Glutamatergic neuron (in vitro differentiated cells): ENCODE measurements at places on chromosomes 4 and X.

GRCh38 chr4:32135642-32136041 lies 1415.5 kb downstream of the PCDH7 start:
- no peak for DNase-seq

DNA sequence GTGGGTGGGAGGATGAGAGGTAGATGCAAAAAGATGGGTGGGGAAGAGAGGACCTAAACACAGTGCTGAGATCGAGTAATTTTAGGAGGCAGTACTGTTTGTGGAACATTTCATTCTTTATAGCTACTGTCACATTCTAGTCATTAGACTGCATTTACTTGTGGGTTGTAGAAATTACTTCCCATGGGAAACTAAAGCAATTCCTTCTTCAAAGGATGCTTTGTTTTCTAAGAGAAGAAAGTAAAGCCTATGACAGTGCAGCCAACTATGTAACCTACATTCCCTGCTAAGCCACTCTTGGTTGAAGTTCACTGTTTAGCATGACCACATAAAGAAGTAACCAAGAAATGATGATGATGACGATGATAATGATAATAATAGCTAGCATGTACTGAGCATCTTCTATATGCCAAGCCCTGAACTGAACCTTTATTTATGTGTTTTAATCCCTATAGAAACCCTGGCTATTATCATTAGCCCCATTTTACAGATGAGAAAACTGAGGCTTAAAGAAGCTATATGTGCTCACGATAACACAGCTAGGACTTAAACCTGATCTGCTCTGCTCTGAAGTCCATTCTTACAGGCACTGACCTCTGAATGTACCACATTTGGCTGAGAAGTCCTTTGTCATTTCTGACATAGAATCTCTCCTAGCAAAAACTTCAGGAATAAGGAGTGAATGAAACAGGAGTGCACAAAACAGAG lies 114.5 kb upstream of the KIT start:
- no peak for DNase-seq

DNA sequence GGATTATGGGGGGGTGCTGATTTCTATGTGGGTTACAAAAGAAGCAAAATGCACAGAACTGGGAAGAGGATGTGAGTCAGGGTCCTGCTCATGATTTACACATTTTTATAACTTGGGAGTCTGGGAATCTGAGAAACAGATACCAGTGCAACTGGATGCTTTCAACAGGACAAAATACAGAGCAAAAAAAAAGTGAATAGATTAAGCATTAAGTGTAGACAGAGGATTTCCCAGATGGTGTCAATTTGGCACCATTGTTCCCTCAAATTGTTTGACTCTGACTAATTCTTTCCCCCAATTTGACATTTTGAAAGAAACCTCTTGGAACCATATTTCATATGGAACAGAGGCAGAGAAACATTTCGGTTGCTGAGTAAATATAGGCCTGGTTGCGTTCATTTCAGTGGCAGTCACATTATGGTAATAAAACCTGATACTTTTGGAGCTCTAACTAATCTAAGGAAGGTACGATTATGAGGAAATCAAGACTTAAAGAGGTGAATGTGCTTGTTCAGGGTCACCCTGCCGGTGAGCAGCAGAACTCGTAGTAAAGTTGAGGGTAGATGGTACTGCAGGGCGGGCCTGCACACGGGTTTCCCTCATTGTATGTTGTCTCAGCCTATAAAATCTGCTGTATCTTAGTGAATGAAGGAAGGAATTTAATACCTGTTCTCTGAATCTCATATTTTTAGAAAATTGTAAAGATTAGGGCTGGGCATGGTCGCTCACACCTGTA lies 18.7 kb upstream of the CDKL5 start:
- no peak for DNase-seq

- no peak for DNase-seq
These were observed 44.2 kb downstream of the JAKMIP1 start for GRCh38 chr4:6155996-6156750.

DNA sequence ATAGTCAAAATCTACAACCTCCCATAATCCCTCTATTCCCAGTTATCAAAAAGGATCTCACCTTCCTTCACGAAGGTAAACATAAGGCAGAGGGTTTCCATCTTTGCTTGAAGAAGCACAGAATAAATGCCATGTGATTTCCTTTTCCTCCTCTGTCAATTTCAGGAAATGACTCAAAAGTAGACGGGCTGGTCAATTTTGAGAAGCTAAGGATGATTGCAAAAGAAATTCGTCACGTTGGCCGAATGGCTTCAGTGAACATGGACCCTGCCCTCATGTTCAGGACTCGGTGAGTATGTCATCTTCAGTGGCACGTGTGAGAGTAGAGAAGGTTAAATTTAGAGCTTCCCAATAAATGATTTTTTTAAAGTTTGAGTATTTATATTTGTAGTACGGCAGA lies 240.2 kb downstream of the RAPGEF2 start:
- DNase-seq: no peak

- DNase-seq: no peak
These were observed 53.3 kb downstream of the TEX13A start for GRCh38 chrX:105167233-105167632.

- no peak for DNase-seq
These were observed 334.5 kb downstream of the GPAT3 start for GRCh38 chr4:83870328-83870950.

GRCh38 chr4:151671541-151672059 lies 89.2 kb downstream of the GATB start:
- no peak for DNase-seq

GRCh38 chrX:135513130-135513515 lies 7.3 kb upstream of the INTS6L start:
- no peak for DNase-seq

DNA sequence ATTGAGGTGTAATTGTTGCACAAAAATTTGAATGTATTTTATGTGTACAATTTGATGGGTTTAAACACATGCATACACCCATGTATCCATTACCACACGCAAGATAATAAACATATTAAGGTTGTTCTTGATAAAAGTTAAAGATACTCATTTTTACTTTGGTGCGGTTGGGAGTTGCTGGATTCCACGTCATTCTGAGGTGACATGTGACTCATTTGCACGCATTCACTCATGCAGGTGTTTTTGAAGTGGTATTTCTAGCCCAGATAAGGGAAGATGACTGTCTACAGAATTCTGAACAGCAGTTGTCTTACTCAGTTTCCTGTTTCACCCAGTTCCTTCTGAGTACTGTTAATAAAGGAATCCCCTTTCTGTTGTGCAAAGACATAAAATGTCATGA lies 142.0 kb downstream of the RTL3 start:
- DNase-seq: no peak

DNA sequence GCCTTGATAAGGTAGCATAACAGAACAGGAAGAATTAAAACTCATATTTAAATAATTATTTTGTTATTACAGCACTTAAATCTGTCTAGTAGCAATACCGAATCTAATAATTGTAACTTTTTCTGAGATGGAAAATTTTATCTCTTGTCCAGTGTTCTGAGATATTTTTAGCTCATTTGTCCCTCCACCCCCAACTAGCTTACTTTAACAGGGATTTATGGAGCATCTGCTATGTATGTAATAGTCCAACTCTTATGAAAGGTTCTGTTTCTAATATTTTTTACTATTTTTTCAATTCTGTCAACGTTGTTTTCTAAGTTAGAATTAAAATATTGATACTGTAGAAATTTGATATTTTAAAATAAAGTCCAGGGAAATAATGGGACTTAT lies 38.2 kb upstream of the NUDT6 start:
- DNase-seq: no peak

- DNase-seq: no peak
These were observed 365.0 kb downstream of the GPM6A start for GRCh38 chr4:175447016-175447415.

GRCh38 chr4:38315286-38315685 lies 348.7 kb upstream of the KLF3 start:
- no peak for DNase-seq

- no peak for DNase-seq
These were observed 90.2 kb downstream of the SLC2A9 start for GRCh38 chr4:9931146-9931545.
